Thoracic aorta (tissue), 2 donors: ENCODE measurements at places on chromosomes 6 and 20. TPM values are rescaled to one million over a fixed set of nuclear protein-coding genes. Genes with fewer than 3 reads are reported as not detected.

Gene NKAIN2
- total RNA-seq, result not detected

DNA sequence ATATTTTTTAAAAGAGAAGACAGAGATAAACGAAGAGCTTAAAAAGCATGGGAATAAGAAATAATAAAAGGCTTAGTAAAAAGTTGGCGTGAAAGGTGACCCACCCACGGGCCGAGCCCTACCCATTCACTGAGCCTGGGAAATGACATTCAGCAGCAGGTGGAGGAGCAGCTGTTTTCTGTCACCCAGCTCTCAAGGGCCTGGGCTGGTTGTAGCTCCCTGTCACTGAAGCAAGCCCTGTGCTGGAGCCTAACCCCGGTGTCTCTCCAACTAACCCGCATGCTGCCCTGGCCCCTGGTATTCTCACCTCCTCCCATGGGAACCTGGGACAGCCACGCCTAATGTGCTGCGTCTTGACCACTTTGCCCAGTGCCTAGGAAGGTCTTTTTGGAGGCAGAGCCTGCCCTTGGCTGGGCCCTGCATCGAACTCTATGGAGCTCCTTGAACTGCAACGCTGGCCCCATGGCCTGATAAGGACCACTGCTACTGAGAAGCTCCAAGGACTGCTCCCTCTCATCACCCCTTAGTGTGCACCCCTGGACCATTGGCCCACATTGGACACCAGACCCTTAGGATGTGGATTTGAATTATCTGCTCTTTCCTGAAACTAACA lies 68.8 kb upstream of the IYD start:
- DNase-seq, result no peak

DNA sequence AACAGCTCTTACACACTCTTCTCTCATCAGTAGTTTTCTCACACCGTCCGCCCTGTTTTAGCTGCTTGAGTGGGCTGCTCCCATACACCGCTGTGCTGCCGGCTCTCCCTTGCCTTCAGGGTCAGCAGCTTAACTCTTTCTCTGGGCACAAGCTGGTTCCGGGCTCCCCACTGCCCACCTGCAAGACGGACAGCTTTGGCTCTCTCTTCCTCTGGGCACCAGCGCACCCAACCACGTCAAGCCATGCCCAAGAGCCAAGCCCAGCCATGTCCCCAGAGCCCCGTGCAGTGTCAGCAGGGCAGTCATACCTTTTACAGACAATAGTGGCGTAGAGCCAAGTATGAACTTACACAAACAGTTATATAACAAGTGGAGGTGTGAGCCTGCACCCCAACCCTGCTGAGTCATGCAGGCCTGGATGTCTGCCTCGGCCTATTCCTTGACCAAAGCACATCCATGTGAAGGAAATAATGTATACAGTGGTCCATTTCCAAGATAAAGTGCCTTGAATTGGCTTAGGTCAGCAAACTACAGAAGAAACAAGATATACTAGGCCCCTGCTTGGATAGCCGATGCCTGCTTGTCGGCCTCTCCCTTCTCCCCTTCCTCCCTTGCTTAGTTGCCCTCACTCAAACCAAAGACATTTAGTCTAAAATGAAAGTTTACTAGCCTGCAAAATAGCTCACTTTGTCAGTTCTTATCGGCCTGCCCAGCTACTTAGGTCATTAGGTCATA lies 89.3 kb downstream of the JPH2 start:
- no peak for DNase-seq

DNA sequence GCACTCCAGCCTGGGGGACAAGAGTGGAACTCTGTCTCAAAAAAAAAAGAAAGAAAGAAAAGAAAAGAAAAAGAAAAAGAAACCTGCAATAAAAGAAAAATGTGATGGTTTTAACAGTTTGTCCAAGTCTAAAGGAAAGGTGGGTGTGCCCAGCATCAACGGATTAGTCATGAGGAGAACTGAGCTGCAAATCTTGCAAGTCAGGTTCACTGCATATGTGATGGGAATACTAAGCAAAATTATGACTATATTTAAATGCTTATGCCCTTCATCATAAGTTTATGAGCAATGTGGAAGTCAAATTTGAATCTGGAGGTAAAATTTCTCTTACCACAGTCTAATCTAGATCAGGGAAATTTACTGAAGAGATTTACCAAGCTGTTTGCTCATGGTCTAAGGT lies 13.1 kb upstream of the CDK19 start:
- DNase-seq, result no peak
